Glomerular endothelial cell (primary cell): ENCODE measurements at places on chromosomes 6 and 20. TPM values are rescaled to one million over a fixed set of nuclear protein-coding genes. Genes with fewer than 3 reads are reported as not detected.

The MLIP gene
- 0.58 and 2.9 TPM in 2 replicates for total RNA-seq

The SALL4 gene
- total RNA-seq, result 0.92 and 1.8 TPM in 2 replicates

The CALHM5 gene
- 4.8 and 5.5 TPM in 2 replicates for total RNA-seq

The TAGAP gene
- not detected in 2 replicates for total RNA-seq

The ERVFRD-1 gene
- total RNA-seq, result 2.5 TPM in 2 replicates

The SIRPB1 gene
- 4.1 and 5.0 TPM in 2 replicates for total RNA-seq

The SYCP2L gene
- 0.29 and 0.88 TPM in 2 replicates for total RNA-seq

The GMNN gene
- 8.7 and 20.0 TPM in 2 replicates for total RNA-seq

The PRR18 gene
- not detected in 2 replicates for total RNA-seq

The KCNK5 gene
- total RNA-seq, result not detected in 2 replicates

The ADIG gene
- not detected in 2 replicates for total RNA-seq

The FAXC gene
- total RNA-seq, result 0.82 and 2.5 TPM in 2 replicates

The COL9A3 gene
- total RNA-seq, result 1.3 and 1.8 TPM in 2 replicates

The PMEPA1 gene
- total RNA-seq, result 11.9 and 16.2 TPM in 2 replicates

The C2 gene
- not detected in 2 replicates for total RNA-seq

The CABLES2 gene
- 7.8 and 9.6 TPM in 2 replicates for total RNA-seq

The IL17A gene
- not detected in 2 replicates for total RNA-seq

The MKKS gene
- 7.0 and 7.9 TPM in 2 replicates for total RNA-seq

The CAP2 gene
- 2.7 and 3.7 TPM in 2 replicates for total RNA-seq

The DHX35 gene
- total RNA-seq, result 7.2 and 9.0 TPM in 2 replicates

The ETV7 gene
- total RNA-seq, result 2.5 and 2.7 TPM in 2 replicates

The CLDN20 gene
- not detected in 2 replicates for total RNA-seq

The WFDC12 gene
- not detected in 2 replicates for total RNA-seq

The HLA-DMB gene
- 0.48 and 1.8 TPM in 2 replicates for total RNA-seq

The DAAM2 gene
- 0.53 and 1.2 TPM in 2 replicates for total RNA-seq

The SEMG1 gene
- total RNA-seq, result not detected in 2 replicates

The GSTA3 gene
- not detected in 2 replicates for total RNA-seq

The RFX6 gene
- total RNA-seq, result not detected in 2 replicates

The HACE1 gene
- 9.3 and 11.9 TPM in 2 replicates for total RNA-seq

The ZNF217 gene
- 21.5 and 31.4 TPM in 2 replicates for total RNA-seq

The CD93 gene
- 604 and 1,041 TPM in 2 replicates for total RNA-seq

The HLA-DRB1 gene
- total RNA-seq, result 12.7 and 20.4 TPM in 2 replicates

The SOBP gene
- 2.1 and 2.3 TPM in 2 replicates for total RNA-seq

The SLPI gene
- not detected in 2 replicates for total RNA-seq

The EPPIN gene
- total RNA-seq, result not detected in 2 replicates

The PHACTR1 gene
- total RNA-seq, result 17.0 and 22.8 TPM in 2 replicates

The SPATA25 gene
- 0.29 TPM in 1 of 2 replicates, not detected in the other for total RNA-seq

The OR2H1 gene
- total RNA-seq, result not detected in 2 replicates

The HLA-DPA1 gene
- 7.3 and 12.8 TPM in 2 replicates for total RNA-seq

The KCNB1 gene
- not detected in 2 replicates for total RNA-seq

The METTL24 gene
- 0.82 TPM in 1 of 2 replicates, not detected in the other for total RNA-seq

The TCF21 gene
- 0.41 and 0.44 TPM in 2 replicates for total RNA-seq

The GJA10 gene
- total RNA-seq, result not detected in 2 replicates

The ENTPD6 gene
- 46.3 and 57.7 TPM in 2 replicates for total RNA-seq

The PRND gene
- 3.7 and 67.7 TPM in 2 replicates for total RNA-seq

The MMP24 gene
- 0.88 and 6.5 TPM in 2 replicates for total RNA-seq

The SNAP25 gene
- 0.34 and 1.9 TPM in 2 replicates for total RNA-seq

The RAET1G gene
- 0.58 TPM in 1 of 2 replicates, not detected in the other for total RNA-seq

The CYP39A1 gene
- total RNA-seq, result 1.9 TPM in 1 of 2 replicates, not detected in the other

The PSMB9 gene
- total RNA-seq, result 53.8 and 55.1 TPM in 2 replicates

The BMP6 gene
- 123 and 150 TPM in 2 replicates for total RNA-seq

The SMLR1 gene
- not detected in 2 replicates for total RNA-seq

The HMGA1 gene
- 327 and 748 TPM in 2 replicates for total RNA-seq

The PRL gene
- not detected in 2 replicates for total RNA-seq

The CPNE1 gene
- total RNA-seq, result 93.1 and 149 TPM in 2 replicates

The TFAP2C gene
- 0.10 and 0.35 TPM in 2 replicates for total RNA-seq

The TGM2 gene
- total RNA-seq, result 448 and 670 TPM in 2 replicates

The ID4 gene
- 0.24 and 1.1 TPM in 2 replicates for total RNA-seq
